SK-N-SH (cell line): ENCODE measurements at places on chromosomes 13 and 19. TPM values are rescaled to one million over a fixed set of nuclear protein-coding genes. Genes with fewer than 3 reads are reported as not detected.

PLIN5 gene
- polyA plus RNA-seq = 0.59 and 0.68 TPM in 2 replicates

APBA3 gene
- 10.6 and 13.0 TPM in 2 replicates for polyA plus RNA-seq

FCAR gene
- not detected in 2 replicates for polyA plus RNA-seq

SHISA2 gene
- not detected in 2 replicates for polyA plus RNA-seq

DNA sequence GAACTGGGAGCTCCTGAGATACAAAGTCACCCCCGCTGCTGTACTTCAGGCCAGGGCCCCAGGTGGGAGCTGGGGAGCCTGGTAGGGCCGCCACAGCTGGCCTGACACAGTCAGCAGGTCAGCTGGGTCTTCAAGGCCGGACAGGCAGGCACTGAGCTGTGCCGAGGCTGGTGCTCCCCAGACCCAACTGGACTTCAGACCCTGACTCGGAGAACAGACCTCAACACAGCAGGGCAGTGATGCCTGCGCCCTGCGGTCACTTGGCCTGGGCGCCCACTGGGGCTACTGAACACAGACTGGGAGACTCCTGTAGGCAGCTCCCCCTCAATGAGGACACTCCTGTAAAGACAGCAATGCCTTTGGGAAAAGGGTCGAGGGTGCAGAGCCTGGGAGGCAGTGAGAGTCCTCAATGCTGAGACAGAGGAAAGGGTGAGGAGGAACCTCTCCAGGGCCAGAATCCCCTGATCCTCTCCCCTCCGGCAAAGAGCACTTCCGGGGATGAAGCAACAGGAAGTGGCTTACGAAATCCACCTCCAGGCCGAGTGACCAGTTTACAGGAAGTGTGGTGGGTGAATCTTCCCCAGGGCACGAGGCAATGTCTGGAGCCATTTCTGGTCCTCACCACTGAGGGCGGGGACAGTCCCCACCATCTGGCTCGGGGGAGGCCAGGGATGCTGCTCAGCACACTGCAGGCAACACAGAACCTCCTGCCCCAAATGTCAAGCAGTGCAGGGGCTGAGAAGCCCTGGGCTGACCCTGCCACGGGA lies 40.8 kb upstream of the ISYNA1 start:
- peak; percentile 70 for DNase-seq

GRCh38 chr19:51687791-51688670 lies 5.1 kb upstream of the SPACA6 start:
- DNase-seq = peak; percentile 57

DNA sequence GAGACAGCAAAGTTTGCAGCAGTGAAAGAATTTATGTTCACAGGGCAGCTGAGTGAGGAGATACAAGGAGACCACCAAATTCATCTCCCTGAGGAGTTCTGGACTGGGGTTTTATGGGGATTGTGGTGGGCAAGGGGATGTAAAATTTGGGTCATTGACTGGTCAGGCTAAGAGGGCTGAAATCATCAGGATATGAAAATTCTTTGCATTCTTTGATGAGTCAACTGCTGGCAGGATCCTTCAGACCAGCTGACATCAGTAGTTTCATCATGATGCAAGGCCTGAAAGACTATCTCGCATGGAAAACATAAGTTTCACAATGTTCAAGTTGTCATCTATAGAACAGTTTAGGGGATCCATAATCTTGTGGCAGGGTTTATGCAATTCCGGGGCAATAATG lies 869.5 kb upstream of the PCDH9 start:
- DNase-seq = no peak

GRCh38 chr13:51978796-51979556 lies 32.3 kb downstream of the ATP7B start:
- no peak for DNase-seq

GRCh38 chr13:24921003-24921402 lies 157.0 kb downstream of the RNF17 start:
- DNase-seq = no peak

DNA sequence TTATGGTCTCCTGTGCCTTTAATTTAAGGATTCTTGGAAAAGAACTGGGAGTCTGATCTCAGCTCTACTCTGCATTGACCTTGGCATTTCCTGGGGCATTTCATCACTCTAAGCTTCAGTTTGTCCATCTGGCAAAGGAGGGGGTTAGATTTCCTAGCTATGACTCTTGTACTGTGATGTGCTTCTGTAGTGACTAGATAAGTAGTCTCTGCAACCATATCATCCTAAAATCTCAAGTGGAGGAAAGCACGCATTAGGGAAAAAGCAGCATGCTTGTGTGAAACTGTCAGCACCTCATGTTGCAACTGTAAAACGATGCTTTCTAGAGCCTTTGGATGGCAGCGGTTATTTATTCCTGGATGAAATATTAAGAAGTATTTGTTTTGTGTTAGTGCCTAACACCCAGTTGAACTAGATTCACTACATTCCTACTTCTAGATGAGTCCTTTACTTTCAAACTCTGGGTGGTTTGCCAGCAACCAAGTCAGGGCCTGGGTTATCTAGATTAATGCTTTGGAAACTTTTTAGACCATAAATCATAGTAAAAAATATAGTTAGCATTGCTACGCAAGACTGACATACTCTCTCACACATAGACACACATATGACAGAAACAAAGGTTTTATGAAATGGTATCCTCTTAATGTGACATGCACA lies 6.8 kb downstream of the WDFY2 start:
- peak; percentile 41 for DNase-seq
